ENCODE measurements at places on chromosomes 1 and 21.

- no peak for DNase-seq
Measured at GRCh38 chr1:241816008-241816407, 32.0 kb upstream of the EXO1 start.

- no peak for DNase-seq
Measured at GRCh38 chr1:26352338-26352679, 1.6 kb downstream of the CRYBG2 start.

DNA sequence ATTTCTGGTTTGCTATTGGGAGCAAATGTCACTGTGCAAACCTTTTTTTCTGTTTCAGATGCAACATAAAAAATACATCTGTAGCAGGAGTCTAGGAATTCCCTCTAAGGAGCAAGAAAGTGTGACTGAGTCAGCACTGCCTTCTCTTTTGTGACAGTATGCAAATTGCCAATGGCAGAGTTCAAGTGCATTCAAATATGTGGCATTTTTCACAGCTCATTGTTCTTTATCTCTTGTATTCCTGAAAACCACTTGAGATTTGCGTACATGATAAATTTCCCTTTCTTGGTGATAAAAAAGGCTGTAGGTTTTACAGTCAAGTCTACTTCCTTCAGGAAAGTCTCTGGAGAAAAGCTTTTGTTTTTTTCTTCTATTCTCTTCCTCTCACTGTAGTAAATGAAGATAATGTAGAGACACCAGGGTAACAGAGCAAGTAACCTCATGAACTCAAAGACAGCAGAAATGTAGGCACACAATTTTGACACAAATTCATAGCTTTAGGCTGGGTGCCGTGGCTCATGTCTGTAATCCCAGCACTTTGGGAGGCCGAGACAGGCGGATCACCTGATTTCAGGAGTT, 129.7 kb upstream of the L1TD1 start:
- no peak for DNase-seq

GRCh38 chr1:147389532-147390184, 147.2 kb downstream of the CHD1L start:
- DNase-seq: no peak

DNA sequence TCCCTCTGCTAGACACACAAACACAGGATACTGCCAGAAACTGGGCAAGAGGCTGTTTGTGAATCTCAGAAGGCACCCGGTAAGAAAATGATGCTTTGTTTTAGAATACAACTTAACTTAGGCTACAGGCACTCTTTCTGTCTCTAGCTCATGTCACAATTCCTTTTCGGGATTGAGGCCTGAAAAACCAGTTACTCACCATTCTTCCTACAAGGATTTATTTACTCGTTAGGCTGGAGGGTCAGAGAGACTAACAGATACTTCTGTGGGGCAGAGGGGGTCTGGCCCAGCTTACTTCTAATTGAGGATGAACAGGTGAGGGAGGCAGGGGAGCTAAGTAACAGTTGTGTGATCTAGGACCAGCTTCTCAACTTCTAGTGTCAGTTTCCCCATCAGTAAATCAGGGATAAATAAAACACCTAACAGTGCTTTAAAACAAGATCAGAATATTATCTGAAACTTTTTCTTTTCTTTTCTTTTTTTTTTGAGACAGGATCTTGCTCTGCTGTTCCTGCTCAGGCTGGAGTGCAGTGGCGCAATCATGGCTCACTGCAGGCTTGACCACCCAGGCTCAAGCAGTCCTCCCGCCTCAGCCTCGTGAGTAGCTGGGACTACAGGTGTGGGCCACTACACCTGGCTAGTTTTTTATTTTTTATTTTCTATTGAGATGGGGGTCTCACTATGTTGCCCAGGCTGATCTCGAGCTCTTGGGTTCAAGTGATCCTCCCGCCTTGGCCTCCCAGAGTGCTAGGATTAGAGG, 31.9 kb downstream of the NFYC start:
- no peak for DNase-seq

GRCh38 chr1:24594328-24594598, 38.4 kb downstream of the NCMAP start:
- no peak for DNase-seq

GRCh38 chr1:53735261-53735660, 3.7 kb downstream of the GLIS1 start:
- DNase-seq: no peak

DNA sequence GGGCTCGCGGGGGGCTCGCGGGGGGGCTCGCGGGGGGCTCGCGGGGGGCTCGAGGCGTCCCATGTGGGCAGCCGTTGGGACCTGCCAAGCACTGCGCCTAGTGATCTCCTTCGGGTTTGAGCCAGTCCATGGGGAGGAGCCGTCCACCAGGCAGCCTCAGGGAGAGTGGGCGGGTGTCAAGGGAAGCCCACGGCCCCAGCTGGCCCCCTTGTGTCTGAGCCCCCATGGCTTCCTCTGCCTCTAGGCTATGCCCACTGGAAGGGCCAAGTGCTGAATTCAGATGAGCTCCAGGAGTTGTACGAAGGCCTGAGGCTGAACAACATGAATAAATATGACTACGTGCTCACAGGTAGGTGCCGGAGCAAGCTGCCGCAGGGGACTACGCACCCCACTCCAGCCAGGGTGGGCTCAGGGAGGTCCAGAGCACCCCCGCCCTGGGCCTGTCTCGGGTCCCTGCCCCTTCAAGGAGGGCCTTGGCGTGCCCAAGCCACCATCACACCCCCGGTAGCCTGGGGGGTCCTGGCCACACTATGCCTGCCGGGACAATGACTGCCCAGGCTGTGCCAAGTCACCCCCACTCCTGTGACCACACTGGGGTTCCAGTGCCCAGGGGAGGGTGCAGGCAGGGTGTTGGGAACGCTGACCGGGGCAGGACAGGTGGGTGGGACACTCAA, 22.6 kb downstream of the PDXK start:
- DNase-seq: no peak

GRCh38 chr1:46523496-46524353, 27.7 kb downstream of the KNCN start:
- no peak for DNase-seq

DNA sequence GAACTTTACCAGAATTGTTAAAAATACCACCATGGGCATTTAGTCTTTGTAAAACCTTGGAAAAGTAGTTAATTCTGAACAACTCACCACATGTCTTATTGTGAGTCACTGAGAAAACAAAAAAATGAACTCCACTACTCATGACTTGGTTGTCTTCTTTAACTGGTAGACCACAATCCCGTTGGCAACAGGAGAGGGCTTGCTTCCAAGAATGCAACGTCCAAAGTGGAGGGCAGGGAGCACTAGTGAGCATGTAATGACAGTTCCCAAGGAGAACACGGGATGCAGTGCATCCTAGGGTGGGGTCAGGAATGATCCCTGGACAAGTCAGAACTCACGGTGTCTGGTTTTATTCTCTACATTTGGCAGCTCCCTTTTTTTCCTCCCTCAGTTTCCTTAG, 15.2 kb upstream of the HMCN1 start:
- no peak for DNase-seq

DNA sequence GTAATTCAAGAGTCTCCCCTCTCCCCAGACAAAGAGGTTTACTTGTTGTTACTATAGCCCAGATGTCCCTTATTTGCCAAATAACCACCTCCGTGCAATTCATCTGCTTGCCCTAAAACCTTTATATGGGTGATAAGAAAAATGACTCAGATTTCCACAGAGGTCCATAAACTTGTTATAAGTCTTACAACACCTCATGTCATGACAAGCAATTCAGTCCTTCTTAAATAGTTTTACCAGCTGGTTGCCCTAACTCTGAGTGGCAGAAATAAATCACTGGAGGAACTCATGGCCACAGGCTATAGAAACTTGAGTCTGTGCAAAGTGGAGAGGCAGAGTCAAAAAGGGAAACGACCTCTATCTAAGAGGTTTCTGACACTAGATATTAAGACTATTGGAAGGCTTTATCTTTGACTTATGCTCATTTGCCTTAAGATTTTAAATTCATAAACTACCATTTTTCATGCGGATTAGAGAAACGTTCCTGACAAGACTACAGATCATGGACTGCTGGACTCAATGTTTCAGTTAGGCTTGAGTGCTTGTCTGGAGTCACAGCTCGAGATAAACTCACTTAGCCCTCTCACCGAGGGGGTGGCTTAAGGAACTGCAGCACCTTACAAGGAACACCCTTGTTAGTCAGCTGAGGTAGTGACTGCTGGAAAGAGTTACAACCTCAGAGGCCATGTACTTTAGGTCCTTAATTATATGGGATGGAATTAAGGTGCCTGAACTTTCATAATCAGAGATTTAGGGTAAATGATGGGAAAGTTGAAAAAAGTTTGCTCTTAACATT, 662.5 kb upstream of the USP24 start:
- no peak for DNase-seq

- DNase-seq: no peak
Measured at GRCh38 chr1:64019818-64020217, 183.6 kb upstream of the UBE2U start.

DNA sequence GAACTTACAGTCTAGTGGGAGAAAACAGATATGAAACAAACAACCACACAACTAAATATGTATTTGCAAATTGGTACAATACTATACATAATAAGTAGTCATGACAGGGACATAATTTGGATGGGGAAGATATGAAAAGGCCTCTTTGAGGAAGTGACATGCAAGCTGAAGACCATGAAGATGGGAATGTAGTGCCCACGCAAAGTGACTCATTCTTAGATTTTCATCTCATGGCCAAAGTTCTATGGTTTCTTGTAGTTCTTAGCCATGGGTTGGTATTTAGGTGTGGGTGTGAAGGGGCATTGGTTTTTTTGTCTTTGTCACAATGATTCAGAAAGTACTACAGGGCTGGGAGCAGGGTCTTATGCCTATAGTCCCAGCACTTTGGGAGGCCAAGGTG, 105.4 kb upstream of the FAM78B start:
- no peak for DNase-seq

GRCh38 chr1:216542741-216543140, 119.5 kb upstream of the USH2A start:
- DNase-seq: no peak

- DNase-seq: no peak
Measured at GRCh38 chr21:31294691-31295090, 49.4 kb downstream of the TIAM1 start.

GRCh38 chr1:41511239-41511540, 26.7 kb upstream of the EDN2 start:
- no peak for DNase-seq

DNA sequence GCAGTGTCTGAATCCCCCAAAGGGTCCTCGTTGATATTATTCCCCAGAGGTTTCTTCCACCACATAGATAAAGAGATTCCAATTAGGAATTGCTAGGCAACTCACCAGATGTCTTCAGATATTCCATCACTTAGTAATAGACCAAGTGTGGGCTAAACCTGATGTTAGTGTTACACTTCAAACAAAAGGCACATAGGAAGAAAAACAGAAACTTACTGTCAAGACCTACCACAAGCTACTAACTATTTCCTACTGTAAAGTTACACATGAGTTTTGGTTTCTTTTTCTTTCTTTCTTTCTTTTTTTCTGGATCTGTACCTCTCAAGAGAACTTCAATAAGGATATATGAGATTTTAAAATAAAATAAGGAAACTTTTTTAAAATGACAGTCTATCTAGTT, 879.1 kb upstream of the NEGR1 start:
- no peak for DNase-seq

DNA sequence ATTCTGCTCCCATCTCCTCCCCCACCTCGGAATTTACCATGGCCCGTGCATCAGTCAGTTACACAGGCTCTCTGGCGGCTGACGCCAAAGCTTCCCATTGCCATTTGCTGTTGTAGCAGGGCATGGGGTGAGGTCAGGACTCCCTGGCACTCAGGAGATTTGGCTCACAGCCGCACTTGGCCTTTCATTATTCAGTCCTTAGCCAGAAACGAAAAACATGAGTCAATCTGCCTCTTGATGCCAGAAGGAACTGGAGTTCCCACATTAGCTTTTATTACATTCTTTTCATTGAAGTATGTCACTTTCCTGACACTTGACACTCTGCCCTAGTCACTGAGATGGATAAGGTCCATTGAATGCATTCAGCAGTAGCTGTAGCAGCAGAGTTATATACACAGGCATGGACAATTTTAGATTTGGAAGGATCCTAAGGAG, 260.6 kb downstream of the CACNA1E start:
- DNase-seq: no peak

DNA sequence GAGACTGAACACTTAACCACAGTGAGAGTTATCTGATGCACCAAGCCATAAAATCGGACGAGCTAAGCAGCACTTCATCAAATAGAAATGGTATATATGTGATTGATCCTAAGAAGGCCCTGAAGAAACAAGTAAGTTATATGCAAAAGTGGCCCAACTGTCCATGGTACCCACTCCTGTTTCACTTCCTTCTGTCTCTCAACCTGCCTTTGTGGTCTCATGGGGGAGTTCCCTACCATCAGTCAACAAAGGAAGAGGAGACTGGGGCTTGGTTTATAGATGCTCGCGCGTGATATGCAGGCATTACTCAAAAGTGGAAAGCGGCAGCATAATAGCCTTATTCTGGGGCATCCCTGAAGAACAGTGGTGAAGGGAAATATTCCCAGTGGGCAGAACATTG, 543.9 kb upstream of the ADGRL4 start:
- DNase-seq: no peak

DNA sequence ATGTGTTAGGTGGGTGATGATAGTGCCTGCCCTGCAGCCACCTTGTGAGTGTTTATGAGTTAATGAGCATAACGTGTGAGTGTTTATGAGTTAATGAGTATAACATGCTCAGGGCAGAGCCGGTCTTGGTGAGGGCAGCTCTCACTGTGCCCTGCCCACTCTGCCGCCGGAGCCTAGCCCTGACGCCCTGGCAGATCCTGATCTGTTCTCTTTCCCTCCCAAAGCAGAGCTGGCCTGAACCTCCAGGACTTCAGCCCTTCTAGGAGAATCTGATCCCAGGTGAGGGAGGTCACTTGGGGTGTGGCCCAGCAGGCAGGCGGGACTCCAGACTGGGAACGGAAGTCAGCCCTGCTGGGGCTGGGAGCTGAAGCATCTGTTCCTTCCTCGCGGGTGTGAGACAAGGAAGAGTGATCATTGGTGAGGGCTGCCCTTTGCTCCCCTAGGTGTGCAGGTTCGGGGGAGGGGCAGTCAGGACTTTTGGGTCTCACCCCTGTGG, 5.7 kb downstream of the FBLIM1 start:
- DNase-seq: no peak

DNA sequence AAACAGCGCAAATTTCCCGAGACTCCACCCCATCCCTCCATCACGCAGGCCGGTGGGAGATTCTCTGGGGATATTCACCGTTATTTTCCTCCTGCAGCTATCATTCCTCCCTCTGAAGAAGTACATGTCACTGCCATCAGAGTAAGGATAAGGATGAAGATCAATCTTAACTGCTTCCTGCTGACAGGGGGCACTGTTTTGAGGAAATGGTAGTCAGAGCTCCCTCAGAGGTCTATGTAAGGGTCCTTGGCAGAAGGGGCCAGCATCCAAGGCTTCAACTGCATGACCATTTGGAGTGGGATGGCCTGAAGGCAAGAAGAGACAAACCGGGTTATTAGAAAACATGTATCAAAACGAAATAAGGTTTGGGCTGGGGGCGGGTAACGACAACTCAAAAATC, 111.5 kb downstream of the KCNK1 start:
- no peak for DNase-seq

- DNase-seq: no peak
Measured at GRCh38 chr1:185045814-185046492, 595 bp downstream of the RNF2 start.

GRCh38 chr1:8854240-8854639, 24.2 kb downstream of the ENO1 start:
- DNase-seq: no peak

Measured in CD4-positive, alpha-beta T cell treated with Interleukin-15 for 1 hour (primary cell).